ENCODE measurements at places on chromosomes 12 and 14. TPM values are rescaled to one million over a fixed set of nuclear protein-coding genes. Genes with fewer than 3 reads are reported as not detected.

The ZNF385A gene
- 2.8 TPM for total RNA-seq

The SDR9C7 gene
- 0.31 TPM for total RNA-seq

The PLEKHD1 gene
- 0.31 TPM for total RNA-seq

The FOXG1 gene
- 80.4 TPM for total RNA-seq

The OASL gene
- total RNA-seq, result not detected

The LTBR gene
- total RNA-seq, result 1.6 TPM

The OR6C74 gene
- total RNA-seq, result not detected

The TMEM233 gene
- total RNA-seq, result not detected

The IGF1 gene
- total RNA-seq, result 4.4 TPM

The RND1 gene
- total RNA-seq, result 29.1 TPM

The HOXC9 gene
- not detected for total RNA-seq

The GPR84 gene
- total RNA-seq, result not detected

The MNAT1 gene
- 111 TPM for total RNA-seq

The EFS gene
- total RNA-seq, result 24.1 TPM

The ASCL1 gene
- total RNA-seq, result 15.0 TPM

The NID2 gene
- total RNA-seq, result 6.9 TPM

The NFATC4 gene
- 4.4 TPM for total RNA-seq

The RAPGEF3 gene
- 17.5 TPM for total RNA-seq

The OAS2 gene
- 2.5 TPM for total RNA-seq

The CLEC4D gene
- total RNA-seq, result not detected

The LRRC43 gene
- not detected for total RNA-seq

The ADAM21 gene
- total RNA-seq, result not detected

The IFNG-AS1 gene
- total RNA-seq, result 0.31 TPM

The B4GALNT3 gene
- 4.7 TPM for total RNA-seq

The DAO gene
- total RNA-seq, result not detected

The OR6S1 gene
- total RNA-seq, result not detected

The RBM19 gene
- 39.8 TPM for total RNA-seq

The CD163L1 gene
- total RNA-seq, result 3.4 TPM
